Esophagus squamous epithelium (tissue), 5 donors: ENCODE measurements at places on chromosomes 12 and 14. TPM values are rescaled to one million over a fixed set of nuclear protein-coding genes. Genes with fewer than 3 reads are reported as not detected.

DNA sequence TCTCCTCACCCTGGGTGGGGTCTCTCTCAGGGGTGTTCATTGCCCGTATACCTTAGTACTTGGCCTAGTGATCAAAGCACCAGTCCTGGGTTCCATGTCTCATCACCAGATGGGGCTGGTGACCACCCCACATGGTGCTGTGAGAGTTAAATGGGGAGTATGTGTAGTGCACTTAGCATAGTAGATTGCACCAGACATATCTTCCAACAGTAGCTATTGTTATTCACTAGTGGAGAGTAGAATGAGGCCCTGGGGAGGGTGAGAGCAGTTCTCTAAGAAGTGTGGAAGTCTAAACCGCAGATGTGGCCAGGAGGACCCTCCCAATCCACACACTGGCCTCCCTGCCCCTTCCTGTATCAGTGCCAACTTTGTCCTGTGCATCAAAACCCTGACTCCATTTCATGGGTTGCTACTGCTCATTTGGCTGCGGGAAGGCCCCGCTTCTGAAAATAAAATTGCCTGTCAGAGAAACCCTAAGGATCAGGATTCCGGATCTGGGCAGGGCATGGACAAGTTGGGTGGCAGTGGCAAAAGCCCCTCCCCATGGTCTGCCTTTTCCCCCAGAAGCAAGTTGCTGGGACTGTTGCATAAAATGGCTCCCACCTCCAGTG is 4.4 kb downstream of the CD9 start:
- H3K27ac ChIP-seq, result peak overlapping the region; percentile 90
- H3K36me3 ChIP-seq, result no peaks in the 10 kb centered on the region
- no peak for DNase-seq
- peaks cover 80% of the 10 kb centered on the region for H3K4me1 ChIP-seq
- no peaks in the 10 kb centered on the region for H3K27me3 ChIP-seq

DNA sequence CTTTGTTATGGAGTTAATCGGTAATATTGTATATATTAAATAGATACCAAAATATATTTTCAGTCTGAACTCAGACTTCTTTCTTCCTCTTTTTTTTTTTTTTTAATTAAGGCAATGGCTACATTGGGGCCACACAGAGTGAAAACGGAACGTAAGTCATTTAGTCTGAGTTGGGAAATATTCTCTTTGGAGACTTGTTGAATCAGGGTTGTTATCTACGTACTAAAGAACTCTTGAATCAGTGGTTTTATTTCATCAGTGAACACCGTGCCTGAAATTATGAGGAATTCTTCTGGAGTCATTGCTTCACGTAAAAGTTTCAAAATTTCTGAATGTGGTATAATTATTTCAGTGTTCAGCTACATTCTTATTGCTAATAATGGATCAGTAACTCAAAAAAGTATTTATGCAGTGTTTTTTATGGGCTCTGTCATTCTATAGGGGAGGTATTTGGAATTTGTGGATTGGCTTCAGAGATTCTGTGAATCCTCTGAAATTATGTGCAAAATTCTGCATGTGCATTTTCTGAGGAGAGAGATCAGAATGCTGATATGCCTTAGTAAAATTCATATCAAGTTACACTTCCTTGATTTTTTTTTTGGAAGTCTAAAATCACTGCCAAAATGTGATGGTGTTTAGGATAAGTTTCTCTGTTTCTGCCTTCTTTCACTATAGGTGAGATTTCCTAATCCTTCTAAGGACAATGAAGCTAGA is 39.6 kb downstream of the BRMS1L start:
- H3K27ac ChIP-seq, result no peak overlapping the region
- no peak overlapping the region for H3K4me3 ChIP-seq
- no peaks in the 10 kb centered on the region for H3K27me3 ChIP-seq
- no peak for DNase-seq
- H3K4me1 ChIP-seq, result no peaks in the 10 kb centered on the region
- peaks cover 88% of the 10 kb centered on the region for H3K36me3 ChIP-seq

GRCh38 chr14:56300495-56300894 is 182.3 kb downstream of the PELI2 start:
- peaks cover 8% of the 10 kb centered on the region for H3K36me3 ChIP-seq
- no peak overlapping the region for H3K27ac ChIP-seq
- no peaks in the 10 kb centered on the region for H3K4me1 ChIP-seq
- H3K4me3 ChIP-seq, result no peak overlapping the region
- no peak for DNase-seq

GRCh38 chr12:92546635-92547348 is 156.0 kb upstream of the PLEKHG7 start:
- no peak for DNase-seq
- no peaks in the 10 kb centered on the region for H3K36me3 ChIP-seq
- H3K4me1 ChIP-seq, result peaks cover 16% of the 10 kb centered on the region
- H3K27ac ChIP-seq, result no peak overlapping the region
- H3K4me3 ChIP-seq, result no peak overlapping the region
- no peaks in the 10 kb centered on the region for H3K27me3 ChIP-seq

DNA sequence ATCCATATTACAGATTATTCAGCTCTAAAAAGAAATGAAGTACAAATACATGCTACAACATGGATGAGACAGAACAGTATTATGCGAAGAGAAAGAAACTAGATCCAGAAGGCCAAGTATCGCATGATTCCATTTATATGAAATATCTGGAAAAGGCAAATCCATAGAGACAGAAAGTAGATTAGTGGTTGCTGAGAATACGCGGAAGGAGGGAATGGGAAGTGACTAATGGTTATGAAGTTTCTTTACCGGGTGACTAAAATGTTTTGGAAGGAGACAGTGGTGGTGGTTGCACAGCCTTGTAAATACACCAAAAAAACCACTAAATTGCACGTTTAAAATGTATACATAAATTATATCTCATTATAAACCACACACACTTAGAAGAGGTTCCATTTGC is 12.5 kb downstream of the PRDM4 start:
- DNase-seq, result no peak
- H3K36me3 ChIP-seq, result peaks cover 99% of the 10 kb centered on the region
- no peaks in the 10 kb centered on the region for H3K4me1 ChIP-seq
- H3K4me3 ChIP-seq, result no peak overlapping the region
- no peaks in the 10 kb centered on the region for H3K27me3 ChIP-seq
- peak overlapping the region; percentile 30 for H3K27ac ChIP-seq

DNA sequence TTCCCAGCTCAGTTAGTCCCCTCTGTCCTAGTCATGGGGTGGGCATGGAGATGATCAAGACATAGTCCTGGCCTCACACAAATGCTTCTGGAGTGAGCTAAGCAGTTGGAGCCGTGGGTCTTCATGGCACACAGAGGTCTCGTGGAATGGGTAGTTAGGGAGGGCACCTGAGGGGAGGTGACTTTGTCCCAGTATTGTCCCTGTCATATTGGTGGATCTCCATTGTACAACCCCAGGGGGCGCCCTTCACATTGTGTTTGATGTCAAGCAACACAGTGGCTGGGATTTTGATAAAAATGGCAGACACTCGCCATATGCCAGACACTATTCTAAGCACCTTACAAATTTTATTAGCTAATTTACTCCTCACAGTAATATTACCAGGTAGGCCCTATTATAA is 175.4 kb upstream of the LHX5 start:
- DNase-seq, result no peak
- H3K4me3 ChIP-seq, result no peak overlapping the region

- no peak overlapping the region for H3K27ac ChIP-seq
- H3K27me3 ChIP-seq, result no peaks in the 10 kb centered on the region
- no peak for DNase-seq
- H3K36me3 ChIP-seq, result no peaks in the 10 kb centered on the region
Observed at GRCh38 chr12:125470838-125471783, 405.9 kb downstream of the AACS start.

DNA sequence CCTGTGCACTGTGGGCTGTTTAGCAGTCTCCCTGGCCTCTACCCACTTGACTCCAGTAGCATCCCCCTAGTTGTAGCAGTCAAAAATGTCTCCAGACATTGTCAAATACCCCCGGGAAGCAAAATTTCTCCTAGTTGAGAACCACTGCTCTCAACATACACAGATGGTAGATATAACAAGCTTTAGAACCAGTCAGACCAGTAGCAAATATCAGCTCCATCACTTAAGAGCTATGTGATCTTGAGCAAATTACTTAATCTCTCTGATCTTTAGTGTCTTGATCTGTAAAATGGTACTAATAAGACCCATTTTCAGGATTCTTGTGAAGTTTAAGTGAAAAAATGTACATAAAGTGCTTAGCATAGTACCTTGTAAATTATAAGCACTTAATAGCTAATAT is 96.2 kb downstream of the DUSP6 start:
- H3K27ac ChIP-seq, result no peak overlapping the region
- DNase-seq, result no peak
- no peaks in the 10 kb centered on the region for H3K27me3 ChIP-seq
- peaks cover 21% of the 10 kb centered on the region for H3K4me1 ChIP-seq
- no peak overlapping the region for H3K4me3 ChIP-seq
- H3K36me3 ChIP-seq, result no peaks in the 10 kb centered on the region

- no peak overlapping the region for H3K27ac ChIP-seq
- no peak for DNase-seq
- no peaks in the 10 kb centered on the region for H3K36me3 ChIP-seq
- H3K4me3 ChIP-seq, result no peak overlapping the region
Observed at GRCh38 chr12:104506676-104507401, 50.1 kb downstream of the CHST11 start.

Gene OASL
- 2.4 TPM for total RNA-seq

Gene TAS2R46
- 3.0 TPM for total RNA-seq

- peak overlapping the region; percentile 17 for H3K27ac ChIP-seq
- no peaks in the 10 kb centered on the region for H3K27me3 ChIP-seq
- no peak overlapping the region for H3K4me3 ChIP-seq
- peaks cover 16% of the 10 kb centered on the region for H3K4me1 ChIP-seq
- H3K36me3 ChIP-seq, result no peaks in the 10 kb centered on the region
- DNase-seq, result no peak
Observed at GRCh38 chr12:95701722-95702418, 88.7 kb downstream of the NTN4 start.

Gene DAZAP2
- 261 TPM for total RNA-seq

DNA sequence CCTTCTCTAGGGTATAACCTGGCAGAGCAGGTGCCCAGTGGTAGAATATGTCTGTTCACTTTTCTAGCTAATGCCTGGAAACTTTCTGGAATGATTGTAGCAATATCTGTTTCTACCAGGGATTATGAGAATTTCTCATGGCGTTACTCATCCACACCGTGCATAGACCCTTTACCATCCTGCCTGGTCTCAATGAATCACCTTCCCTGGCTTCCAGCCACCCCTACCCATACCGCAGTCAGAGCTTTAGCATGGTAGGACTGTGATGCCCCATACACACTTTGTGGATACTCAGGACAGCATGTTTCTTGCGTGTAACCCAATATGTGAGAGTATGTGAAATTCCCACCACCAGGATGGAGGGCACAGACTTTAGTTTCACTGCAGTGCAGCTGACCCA is 45.4 kb downstream of the TUNAR start:
- no peaks in the 10 kb centered on the region for H3K36me3 ChIP-seq
- no peak overlapping the region for H3K4me3 ChIP-seq
- no peaks in the 10 kb centered on the region for H3K4me1 ChIP-seq
- H3K27me3 ChIP-seq, result peaks cover 39% of the 10 kb centered on the region
